Small intestine (tissue), 16 donors: ENCODE measurements at places on chromosomes 1 and 21. TPM values are rescaled to one million over a fixed set of nuclear protein-coding genes. Genes with fewer than 3 reads are reported as not detected.

GRCh38 chr1:203702130-203702577 lies 62.8 kb upstream of the LAX1 start:
- H3K27ac ChIP-seq: no peak overlapping the region
- H3K36me3 ChIP-seq: peaks cover 3% of the 10 kb centered on the region
- H3K4me3 ChIP-seq: no peak overlapping the region
- H3K4me1 ChIP-seq: no peaks in the 10 kb centered on the region

- DNase-seq: no peak
- H3K36me3 ChIP-seq: no peaks in the 10 kb centered on the region
- no peak overlapping the region for H3K4me3 ChIP-seq
- H3K4me1 ChIP-seq: no peaks in the 10 kb centered on the region
- H3K27me3 ChIP-seq: no peaks in the 10 kb centered on the region
Observed at GRCh38 chr1:103129255-103129654, 20.9 kb upstream of the COL11A1 start.

DNA sequence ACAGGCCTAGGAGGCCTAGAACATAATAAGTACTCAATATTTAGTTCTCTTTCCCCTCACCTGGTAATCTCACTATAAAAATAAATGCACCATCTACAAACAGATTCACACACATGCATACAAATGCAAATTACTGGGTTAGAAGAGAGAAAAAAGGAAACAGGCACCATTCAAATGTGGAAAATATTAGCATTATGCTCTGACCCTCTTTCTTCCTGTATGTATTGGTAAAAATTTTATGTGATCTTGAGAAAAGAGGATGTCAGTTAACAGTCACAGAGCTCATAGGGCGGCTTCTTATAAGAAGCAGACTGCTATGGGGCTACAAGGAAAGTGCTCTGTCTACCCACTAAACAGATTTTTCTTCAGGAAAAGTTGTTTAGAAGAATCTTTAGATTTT lies 565.4 kb downstream of the LMO4 start:
- H3K27me3 ChIP-seq: no peaks in the 10 kb centered on the region
- no peaks in the 10 kb centered on the region for H3K4me1 ChIP-seq
- no peak for DNase-seq
- H3K27ac ChIP-seq: no peak overlapping the region
- H3K4me3 ChIP-seq: no peak overlapping the region
- H3K36me3 ChIP-seq: no peaks in the 10 kb centered on the region

AKT3 gene
- 2.7 TPM for polyA plus RNA-seq

DNA sequence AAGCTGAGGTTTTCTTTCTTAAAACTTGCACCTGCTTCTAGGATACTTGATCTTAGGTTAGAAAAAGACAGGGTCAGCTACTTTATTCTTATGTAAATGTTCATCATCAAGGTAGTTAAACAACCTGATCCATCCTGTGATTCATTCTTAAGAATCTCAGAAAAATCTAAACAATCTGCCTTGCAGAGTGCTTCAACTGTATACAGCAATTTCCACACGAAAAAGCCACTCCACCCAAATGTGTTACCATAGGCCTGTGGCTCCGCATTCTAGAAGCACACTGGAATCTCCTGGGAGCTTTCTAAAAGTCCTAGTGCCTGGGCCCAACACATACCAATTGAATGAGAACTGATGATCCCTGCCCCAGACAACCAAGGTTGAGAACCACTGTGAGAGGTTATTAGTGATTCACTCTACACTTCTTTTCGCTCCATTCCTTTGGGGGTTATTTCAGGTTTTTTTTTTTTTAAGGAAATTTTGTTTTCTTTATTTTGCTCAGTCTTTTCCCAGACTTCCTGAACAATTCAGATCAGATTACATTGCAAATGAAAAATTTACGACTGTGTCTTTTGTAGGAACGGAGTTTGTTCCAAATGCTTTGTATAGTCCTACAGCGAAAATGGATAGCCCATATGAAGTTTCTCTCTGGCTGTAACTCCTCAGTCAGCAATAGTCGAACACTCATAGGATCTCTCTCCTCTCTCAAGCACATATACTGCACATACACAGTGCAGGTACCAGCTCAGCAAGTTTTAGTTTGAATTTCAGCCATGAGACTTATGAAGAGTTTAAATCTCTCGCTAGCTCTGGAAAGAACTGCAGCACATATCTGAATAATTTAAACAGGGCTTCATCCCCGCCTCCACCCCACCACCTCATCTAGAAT lies 16.1 kb downstream of the SMYD2 start:
- no peaks in the 10 kb centered on the region for H3K36me3 ChIP-seq
- H3K4me1 ChIP-seq: peaks cover 1% of the 10 kb centered on the region
- no peaks in the 10 kb centered on the region for H3K27me3 ChIP-seq
- DNase-seq: no peak
- no peak overlapping the region for H3K27ac ChIP-seq

PCP4 gene
- 1.9 TPM for polyA plus RNA-seq

DNA sequence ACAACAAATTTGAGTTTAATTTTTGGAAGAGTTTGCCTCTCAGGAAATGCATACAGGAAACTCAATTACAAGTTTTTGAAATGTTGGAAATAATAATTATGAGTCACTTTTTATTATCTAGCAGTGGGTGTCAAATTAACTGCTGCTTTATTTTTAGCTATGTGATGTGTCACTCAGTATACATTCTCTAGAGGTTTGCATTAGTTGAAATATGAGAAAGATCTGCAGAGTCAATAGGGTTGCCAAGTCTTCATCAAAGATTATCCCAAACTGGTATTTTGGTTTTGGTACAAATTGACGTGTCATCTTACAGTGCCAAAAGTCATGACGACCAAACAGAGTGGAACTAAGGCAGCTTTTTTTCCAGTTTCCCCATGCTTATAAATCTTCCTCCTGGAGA lies 54.3 kb upstream of the DIPK1A start:
- H3K36me3 ChIP-seq: no peaks in the 10 kb centered on the region
- DNase-seq: no peak
- H3K4me3 ChIP-seq: no peak overlapping the region
- no peaks in the 10 kb centered on the region for H3K4me1 ChIP-seq
- no peak overlapping the region for H3K27ac ChIP-seq
- no peaks in the 10 kb centered on the region for H3K27me3 ChIP-seq

DNA sequence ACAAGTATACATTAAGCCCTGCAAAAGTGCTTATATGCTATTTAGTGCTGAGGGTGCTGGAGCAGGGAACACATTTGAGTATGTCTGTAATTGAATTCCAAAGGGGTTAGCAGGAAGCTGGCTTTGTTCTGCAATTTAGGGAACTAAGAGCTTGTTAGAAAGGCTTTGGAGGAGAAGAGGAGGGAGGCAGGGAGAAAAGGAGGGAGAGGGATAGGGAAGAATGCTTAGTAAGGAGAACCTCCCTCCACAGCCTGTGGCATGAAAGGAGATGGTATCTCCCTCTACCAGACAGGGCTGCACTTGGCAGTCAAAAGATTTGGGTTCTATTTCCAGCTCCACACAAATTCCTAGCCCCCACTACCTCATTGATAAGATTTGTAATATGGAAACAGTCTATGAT lies 217.8 kb downstream of the DAB1 start:
- no peak overlapping the region for H3K27ac ChIP-seq
- no peaks in the 10 kb centered on the region for H3K27me3 ChIP-seq
- peaks cover 4% of the 10 kb centered on the region for H3K36me3 ChIP-seq
- H3K4me1 ChIP-seq: no peaks in the 10 kb centered on the region
- no peak overlapping the region for H3K4me3 ChIP-seq

LCE2B gene
- not detected for polyA plus RNA-seq

GRCh38 chr1:72521659-72522058 lies 239.3 kb upstream of the NEGR1 start:
- H3K4me1 ChIP-seq: no peaks in the 10 kb centered on the region
- no peak for DNase-seq
- H3K4me3 ChIP-seq: no peak overlapping the region
- H3K27me3 ChIP-seq: no peaks in the 10 kb centered on the region
- no peak overlapping the region for H3K27ac ChIP-seq

GRCh38 chr1:166875302-166875733 lies 746 bp downstream of the TADA1 start:
- H3K27me3 ChIP-seq: no peaks in the 10 kb centered on the region
- H3K27ac ChIP-seq: peak overlapping the region; percentile 95
- peaks cover 2% of the 10 kb centered on the region for H3K4me1 ChIP-seq
- peak overlapping the region; percentile 62 for H3K4me3 ChIP-seq
- peaks cover 3% of the 10 kb centered on the region for H3K36me3 ChIP-seq

TRNAU1AP gene
- 16.3 TPM for polyA plus RNA-seq

DNA sequence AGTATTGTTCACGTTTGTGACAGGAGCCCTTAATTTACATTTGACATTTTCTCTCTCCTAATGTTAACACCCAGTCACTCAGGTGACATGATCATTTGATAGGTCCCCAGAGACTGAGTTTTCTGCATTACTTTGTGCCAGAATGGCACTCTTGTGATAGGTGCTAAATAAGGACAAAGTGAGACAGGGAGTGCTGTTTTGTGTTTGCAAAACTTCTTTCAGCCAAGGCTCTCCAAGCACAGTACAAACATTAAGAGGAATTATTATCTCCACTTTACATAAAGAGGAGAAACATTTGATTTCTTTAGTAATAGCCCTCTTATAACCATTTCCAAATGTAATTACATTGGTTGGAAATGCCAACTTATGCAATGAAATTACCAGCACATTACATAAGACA lies 355.2 kb downstream of the NTNG1 start:
- peaks cover 2% of the 10 kb centered on the region for H3K4me1 ChIP-seq
- no peak for DNase-seq
- no peaks in the 10 kb centered on the region for H3K36me3 ChIP-seq
- no peak overlapping the region for H3K27ac ChIP-seq

SYT11 gene
- not detected for polyA plus RNA-seq

ACTL8 gene
- polyA plus RNA-seq: 0.03 TPM

SHE gene
- polyA plus RNA-seq: 4.2 TPM

SV2A gene
- not detected for polyA plus RNA-seq

GRCh38 chr21:37338671-37339551 lies 27.7 kb upstream of the DYRK1A start:
- H3K27me3 ChIP-seq: no peaks in the 10 kb centered on the region
- H3K27ac ChIP-seq: no peak overlapping the region
- no peaks in the 10 kb centered on the region for H3K4me1 ChIP-seq
- no peaks in the 10 kb centered on the region for H3K36me3 ChIP-seq
- H3K4me3 ChIP-seq: no peak overlapping the region

- H3K4me3 ChIP-seq: no peak overlapping the region
- no peaks in the 10 kb centered on the region for H3K4me1 ChIP-seq
- no peaks in the 10 kb centered on the region for H3K36me3 ChIP-seq
- H3K27ac ChIP-seq: no peak overlapping the region
- H3K27me3 ChIP-seq: no peaks in the 10 kb centered on the region
- DNase-seq: no peak
Observed at GRCh38 chr1:244727871-244728474, 75.0 kb downstream of the DESI2 start.

- no peak for DNase-seq
- no peaks in the 10 kb centered on the region for H3K36me3 ChIP-seq
- H3K27ac ChIP-seq: no peak overlapping the region
- H3K4me1 ChIP-seq: no peaks in the 10 kb centered on the region
- no peak overlapping the region for H3K4me3 ChIP-seq
- H3K27me3 ChIP-seq: no peaks in the 10 kb centered on the region
Observed at GRCh38 chr1:14996133-14997050, 157.2 kb upstream of the TMEM51 start.

LRRIQ3 gene
- 0.27 TPM for polyA plus RNA-seq

EFCAB14 gene
- 25.1 TPM for polyA plus RNA-seq

STUM gene
- polyA plus RNA-seq: under 0.01 TPM

SPRR2E gene
- polyA plus RNA-seq: not detected

FCRL4 gene
- polyA plus RNA-seq: not detected

GRCh38 chr1:53295295-53295694 lies 32.6 kb downstream of the LRP8 start:
- no peaks in the 10 kb centered on the region for H3K36me3 ChIP-seq
- H3K4me3 ChIP-seq: no peak overlapping the region
- H3K27ac ChIP-seq: no peak overlapping the region
- no peak for DNase-seq
- no peaks in the 10 kb centered on the region for H3K27me3 ChIP-seq

GRCh38 chr1:112048421-112048820 lies 59.0 kb upstream of the KCND3 start:
- no peak overlapping the region for H3K27ac ChIP-seq
- H3K4me3 ChIP-seq: no peak overlapping the region
- no peak for DNase-seq
- H3K4me1 ChIP-seq: no peaks in the 10 kb centered on the region
- H3K36me3 ChIP-seq: no peaks in the 10 kb centered on the region
- H3K27me3 ChIP-seq: no peaks in the 10 kb centered on the region

DNA sequence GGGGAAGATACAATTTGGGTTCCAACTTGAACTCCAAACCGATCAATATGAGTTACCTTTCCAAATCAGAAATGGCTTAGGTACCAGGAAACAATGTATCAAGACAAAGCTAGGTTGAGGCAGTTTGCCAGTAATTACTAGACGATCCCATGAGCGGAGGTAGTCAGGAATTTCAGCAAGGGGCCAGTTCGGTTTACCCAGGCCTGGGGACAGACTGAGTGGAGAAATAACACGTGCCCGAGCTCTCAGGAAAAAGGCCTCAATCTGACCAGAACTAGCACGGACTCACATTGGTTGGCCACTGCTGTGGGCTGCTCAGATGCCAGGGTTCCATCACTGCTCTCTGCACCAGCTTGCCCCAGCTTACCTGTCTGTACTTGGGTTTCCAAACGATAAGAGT lies 15.3 kb downstream of the CLSTN1 start:
- no peak for DNase-seq
- no peak overlapping the region for H3K4me3 ChIP-seq
- peaks cover 15% of the 10 kb centered on the region for H3K36me3 ChIP-seq
- H3K27ac ChIP-seq: no peak overlapping the region
- peaks cover 2% of the 10 kb centered on the region for H3K4me1 ChIP-seq

DNA sequence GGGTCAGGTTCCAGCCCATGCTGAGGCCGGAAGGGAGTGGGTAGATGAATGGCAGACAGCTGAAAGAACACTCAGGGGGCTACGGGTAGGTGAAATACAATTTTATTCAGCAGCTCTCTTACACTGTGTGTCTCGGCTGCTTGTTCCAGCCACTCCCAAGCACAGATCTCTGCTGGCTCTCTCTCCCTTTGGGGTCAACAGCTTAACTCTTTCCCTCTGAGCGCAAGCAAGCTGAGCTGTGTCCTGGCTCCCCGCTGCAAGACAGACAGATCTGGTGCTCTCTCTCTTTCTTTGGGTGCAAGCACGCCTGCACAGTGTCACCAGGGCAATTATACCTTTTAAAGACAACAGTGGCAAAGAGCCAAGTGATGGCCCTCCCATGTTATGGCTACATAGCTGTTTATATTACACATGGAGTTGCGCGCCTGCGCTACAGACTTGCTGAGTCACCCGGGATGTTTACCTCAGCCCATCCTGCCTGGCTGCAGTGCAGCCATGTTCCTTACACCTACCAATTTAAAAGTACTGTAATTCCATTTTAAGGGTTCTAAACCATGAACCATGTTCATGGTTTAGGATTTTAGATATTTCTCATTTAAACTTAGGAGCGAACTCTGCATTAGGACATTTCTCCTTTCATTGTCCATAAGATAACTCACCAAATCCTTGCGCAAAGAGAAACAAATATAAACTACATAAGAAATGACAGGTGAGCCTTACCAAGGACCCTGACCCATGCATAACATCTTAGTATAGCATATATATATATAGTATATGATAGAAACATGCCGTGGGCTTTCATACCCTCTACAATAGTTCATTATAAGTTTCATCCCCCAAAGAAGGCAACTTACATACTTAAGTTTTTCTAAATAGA lies 396.5 kb downstream of the SMYD3 start:
- H3K4me1 ChIP-seq: no peaks in the 10 kb centered on the region
- no peaks in the 10 kb centered on the region for H3K27me3 ChIP-seq
- H3K27ac ChIP-seq: no peak overlapping the region
- no peaks in the 10 kb centered on the region for H3K36me3 ChIP-seq

SHISAL2A gene
- polyA plus RNA-seq: not detected
